ENCODE measurements at places on chromosomes 7 and 10.

GRCh38 chr7:50349963-50350944 lies 45.7 kb downstream of the IKZF1 start:
- DNase-seq: no peak

GRCh38 chr10:118918587-118918986 lies 110.9 kb upstream of the NANOS1 start:
- DNase-seq: no peak

GRCh38 chr7:148650232-148650858 lies 48.4 kb upstream of the CUL1 start:
- DNase-seq: peak; percentile 29

DNA sequence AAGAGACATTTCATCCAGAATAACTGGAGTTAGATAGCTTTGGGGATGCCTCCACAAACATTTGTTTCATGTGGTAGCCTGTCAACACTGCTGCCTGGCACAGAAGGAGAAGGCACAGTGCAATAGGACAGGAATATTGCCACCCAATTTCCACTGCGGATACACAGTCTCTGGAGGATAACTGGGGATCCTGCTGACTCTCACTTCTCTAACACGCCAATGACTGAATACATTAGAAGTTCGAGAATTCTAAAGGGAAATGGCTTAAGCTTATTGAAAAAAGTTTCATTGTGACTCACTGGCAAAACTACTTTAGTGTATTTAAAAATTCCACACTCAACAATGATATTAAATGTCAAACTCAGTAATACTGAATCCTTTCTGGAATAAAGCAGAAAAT lies 12.9 kb downstream of the ARL3 start:
- no peak for DNase-seq

- no peak for DNase-seq
Observed at GRCh38 chr7:110771717-110772116, 319.2 kb upstream of the LRRN3 start.

GRCh38 chr10:113458944-113459343 lies 93.9 kb upstream of the HABP2 start:
- no peak for DNase-seq

DNA sequence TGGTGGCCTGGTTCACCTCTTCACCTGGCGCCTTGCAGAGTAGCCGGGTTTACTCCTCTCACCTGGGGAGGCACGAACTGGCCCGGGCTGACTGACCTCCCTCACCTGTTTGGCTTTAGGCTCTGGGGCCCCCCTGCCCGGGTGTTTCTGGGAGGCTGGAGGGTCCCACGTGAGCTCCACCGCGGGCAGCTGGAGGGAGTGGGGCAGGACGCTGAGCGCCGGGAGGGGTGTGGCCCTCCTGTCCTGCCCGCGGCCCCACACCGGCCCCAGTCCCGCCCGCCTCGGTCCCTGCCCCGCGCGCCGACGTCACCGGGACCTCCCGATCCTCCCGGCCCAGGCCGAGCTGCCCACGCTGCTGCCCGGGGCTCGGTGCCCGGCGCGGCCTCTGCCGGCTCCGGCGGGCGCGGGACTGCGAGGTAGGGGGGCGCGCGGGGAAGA lies at the start of gene AMZ1:
Gene AMZ1, plus strand, starts transcription at position 322 of the 438 bp plus-strand sequence. CDS start 12,250 bp downstream, outside the sequence.
- DNase-seq: no peak

All from fibroblast of skin of left biceps (primary cell).